ENCODE measurements at places on chromosomes 1 and 21.

DNA sequence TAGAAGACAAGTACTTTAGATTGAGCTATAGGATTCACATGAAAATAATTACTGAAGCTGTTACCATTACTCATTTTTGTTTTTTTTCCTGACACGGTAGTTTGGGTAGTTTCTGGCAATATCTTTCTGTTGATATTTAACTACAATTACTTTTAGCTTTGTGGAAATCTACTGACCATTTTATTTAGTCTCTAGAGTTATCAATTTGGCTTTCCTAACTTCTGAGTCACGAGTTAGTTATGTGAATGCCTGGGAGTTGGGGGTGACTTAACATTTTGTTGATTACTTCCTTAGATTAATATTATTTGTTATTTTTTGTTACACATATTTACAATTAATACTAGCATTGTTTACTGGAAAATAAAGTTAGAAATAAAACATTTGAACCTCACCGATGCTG lies 160.6 kb downstream of the HMCN1 start:
- no peak for DNase-seq

DNA sequence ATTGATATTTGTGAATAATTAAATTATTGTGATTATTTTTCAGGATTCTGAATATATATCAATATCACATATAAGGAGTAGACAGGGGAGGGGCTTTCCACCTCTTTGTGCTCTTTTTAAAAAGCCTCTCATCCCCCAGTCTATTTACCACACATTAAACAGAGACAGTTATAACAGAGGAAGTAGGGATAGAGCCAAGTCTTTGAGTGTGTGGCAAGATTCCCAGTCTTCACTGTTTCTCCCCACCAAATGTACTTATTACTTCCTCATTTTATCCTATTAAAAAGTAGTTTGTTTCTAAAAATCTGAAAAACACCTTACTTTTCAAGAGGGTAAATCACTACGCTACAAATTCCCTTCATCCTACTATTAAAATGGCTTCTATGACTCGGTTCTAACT lies 46.7 kb downstream of the EPS15 start:
- DNase-seq = no peak

GRCh38 chr1:205764578-205764977 lies 10.7 kb downstream of the RAB29 start:
- DNase-seq = no peak

- DNase-seq = no peak
Observed at GRCh38 chr1:61687901-61688300, 37.0 kb downstream of the TM2D1 start.

DNA sequence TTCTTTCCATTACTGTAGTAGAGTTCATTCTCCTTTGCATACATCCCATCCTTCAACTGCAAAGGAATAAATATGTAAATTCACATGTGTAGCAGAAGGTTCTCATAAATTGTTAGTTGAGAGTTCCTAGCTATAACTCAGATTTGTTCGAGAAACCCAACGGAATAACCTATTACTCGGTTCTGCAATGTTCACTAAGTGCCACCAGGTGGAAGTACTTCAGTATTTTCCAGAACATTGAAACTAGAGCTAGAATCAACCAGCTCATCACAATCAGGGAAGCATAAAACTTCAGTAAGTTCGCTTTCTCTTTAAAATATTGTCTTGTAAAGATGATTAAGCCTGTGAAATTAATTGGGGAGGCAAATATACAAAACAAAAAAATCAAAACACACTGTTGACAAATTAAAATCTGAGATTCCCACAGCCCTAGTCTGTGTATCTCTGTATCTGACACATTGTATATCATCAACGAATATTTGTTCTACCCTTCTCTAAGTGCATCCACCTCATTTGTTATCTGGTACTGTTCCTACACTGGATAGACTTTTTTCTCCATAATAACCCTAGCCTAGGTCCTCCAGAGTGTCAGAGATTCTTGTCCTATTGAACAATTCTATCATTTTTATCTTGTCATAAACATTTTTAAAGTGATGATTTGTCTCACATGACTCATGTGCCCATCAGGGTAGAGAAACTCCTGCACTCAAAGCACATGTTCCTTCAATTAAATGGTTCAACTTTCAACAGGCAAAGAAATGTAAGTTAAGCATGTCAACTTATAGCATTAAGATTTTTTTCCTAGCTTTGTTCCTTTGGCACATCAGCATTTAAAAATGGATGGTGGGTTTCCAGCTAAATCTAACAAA lies 31.9 kb downstream of the MROH9 start:
- peak; percentile 7 for DNase-seq

DNA sequence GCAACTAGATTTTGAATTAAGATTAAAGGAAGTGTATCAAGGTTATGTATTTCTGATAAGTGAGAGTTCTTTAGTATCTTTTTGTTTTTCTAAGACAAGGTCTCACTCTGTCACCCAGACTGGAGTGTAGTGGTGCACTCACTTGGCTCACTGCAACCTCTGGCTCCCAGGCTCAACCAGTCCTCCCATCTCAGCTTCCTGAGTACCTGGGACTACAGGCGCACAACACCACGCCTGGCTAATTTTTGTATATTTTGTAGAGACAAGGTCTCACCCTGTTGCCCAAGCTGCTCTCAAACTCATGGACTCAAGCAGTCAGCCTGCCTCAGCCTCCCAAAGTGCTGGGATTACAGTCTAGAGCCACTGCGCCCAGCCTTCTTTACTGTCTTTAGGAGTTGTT lies 33.7 kb downstream of the DHX9 start:
- no peak for DNase-seq

DNA sequence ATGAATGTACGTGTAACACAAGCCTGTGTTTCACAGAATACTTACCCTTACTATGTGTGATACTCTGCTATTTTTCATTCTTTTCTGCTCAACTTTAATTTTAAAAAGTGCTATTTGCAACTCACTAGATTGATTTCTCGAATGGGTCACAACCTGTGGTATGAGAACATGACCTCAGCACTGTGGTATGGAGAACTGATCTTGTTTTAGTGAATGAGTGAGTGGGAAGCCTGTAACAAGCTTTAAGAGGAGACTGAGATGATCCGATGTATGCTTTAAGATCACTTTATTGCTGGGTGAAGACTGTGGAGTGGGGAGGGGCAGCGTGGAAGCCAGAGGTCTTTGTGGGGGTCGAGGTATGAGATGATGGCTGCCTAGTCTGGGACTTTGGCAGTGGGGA lies 21.6 kb downstream of the MECR start:
- DNase-seq = no peak

All from activated CD4-positive, alpha-beta T cell treated with anti-CD3 and anti-CD28 coated beads, Interleukin-2, amount 50 U/mL, for 16 hours (primary cell).